Right atrium auricular region (tissue), 2 donors: ENCODE measurements at places on chromosomes 1 and 21.

GRCh38 chr21:43812957-43813655 lies 23.7 kb downstream of the RRP1 start:
- no peak for DNase-seq

- no peak for DNase-seq
Observed at GRCh38 chr1:107474877-107475612, 334.2 kb downstream of the NTNG1 start.

- DNase-seq, result no peak
Observed at GRCh38 chr1:37493336-37494098, 19.1 kb downstream of the ZC3H12A start.

GRCh38 chr21:36738489-36739126 lies 39.7 kb downstream of the SIM2 start:
- no peak for DNase-seq

- DNase-seq, result no peak
Observed at GRCh38 chr1:48675251-48675650, 101.4 kb downstream of the BEND5 start.

GRCh38 chr1:81513796-81514354 lies 286.9 kb upstream of the ADGRL2 start:
- no peak for DNase-seq
